ENCODE measurements at places on chromosomes 5 and 9.

- no peak for DNase-seq
Measured at GRCh38 chr5:135978212-135978631, 23.4 kb upstream of the LECT2 start.

GRCh38 chr5:116847960-116848359 lies 273.3 kb upstream of the SEMA6A start:
- DNase-seq: no peak

GRCh38 chr5:68396722-68397121 lies 181.2 kb downstream of the PIK3R1 start:
- DNase-seq: no peak

DNA sequence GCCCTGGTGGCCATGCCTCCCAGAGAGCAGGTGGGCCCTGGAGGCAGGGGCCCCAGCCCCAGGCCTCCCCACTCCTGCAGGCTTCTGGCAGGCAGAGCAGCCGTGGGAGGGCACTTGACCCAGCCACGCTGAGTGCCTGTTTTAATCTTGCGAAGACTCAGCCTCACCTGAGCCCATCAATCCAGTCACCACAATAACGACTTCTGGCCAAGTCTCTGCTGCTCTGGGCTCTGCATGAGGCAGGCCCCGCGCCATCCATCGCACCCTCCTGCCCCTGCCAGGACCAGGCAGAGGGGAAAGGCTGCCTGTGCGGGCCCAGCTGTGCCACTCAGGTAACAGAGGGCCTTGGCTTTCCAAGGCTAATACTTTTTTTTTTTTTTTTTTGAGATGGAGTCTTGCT lies 32.8 kb downstream of the RASGEF1C start:
- no peak for DNase-seq

- DNase-seq: no peak
Measured at GRCh38 chr9:134623258-134624066, 18.1 kb upstream of the COL5A1 start.

DNA sequence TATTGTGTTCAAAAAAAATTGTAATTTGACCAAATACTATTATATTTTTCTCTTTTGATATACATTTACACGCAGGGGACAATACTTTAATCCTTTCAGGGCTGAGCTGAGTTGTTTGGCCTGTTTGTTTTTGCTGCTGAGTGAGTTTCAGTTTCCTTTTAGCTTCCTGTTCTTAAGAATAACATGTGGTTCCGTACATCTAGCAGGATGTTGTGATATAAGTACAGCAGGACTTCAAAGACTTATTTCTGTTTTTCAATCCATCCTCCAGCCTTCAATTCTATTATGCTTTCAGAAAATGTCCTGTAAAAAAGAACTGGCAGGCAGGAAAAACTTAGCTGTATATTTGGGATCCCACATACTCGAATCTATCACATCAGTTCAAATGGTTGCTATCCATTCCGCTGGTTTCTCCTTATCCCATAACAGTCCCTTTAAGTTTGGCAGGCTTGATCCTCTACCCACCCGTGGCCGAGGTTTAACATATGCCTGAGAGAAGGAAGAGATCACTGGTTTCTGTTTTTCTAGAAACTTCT lies 1037.3 kb upstream of the ACO1 start:
- DNase-seq: no peak

DNA sequence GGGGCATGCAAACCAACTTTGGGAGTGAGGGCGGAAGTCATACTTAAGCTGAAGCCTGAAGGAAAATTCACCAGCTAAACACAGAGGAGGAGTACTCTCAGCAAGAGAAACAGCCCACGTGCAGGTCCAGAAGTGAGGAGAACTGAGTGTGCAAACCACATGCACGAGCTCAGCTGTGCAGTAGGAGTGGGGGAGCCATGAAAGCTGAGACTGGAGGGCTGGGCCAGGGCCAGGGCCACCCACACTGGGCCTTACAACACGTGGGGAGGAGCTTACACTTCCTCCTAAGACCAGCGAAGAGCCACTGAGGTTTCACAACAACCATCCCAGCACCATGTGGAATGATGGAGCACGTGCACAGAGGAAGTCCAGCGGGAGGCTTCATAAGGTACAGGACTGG lies 9.3 kb upstream of the WWC1 start:
- DNase-seq: no peak

- DNase-seq: no peak
Measured at GRCh38 chr9:6855860-6856259, 98.1 kb downstream of the KDM4C start.
